B cell (primary cell): ENCODE measurements at places on chromosomes 1 and 21.

GRCh38 chr1:211589782-211590721, 11.1 kb upstream of the SLC30A1 start:
- DNase-seq: peak; percentile 21

GRCh38 chr1:177703888-177704446, 265.9 kb downstream of the SEC16B start:
- DNase-seq: no peak

DNA sequence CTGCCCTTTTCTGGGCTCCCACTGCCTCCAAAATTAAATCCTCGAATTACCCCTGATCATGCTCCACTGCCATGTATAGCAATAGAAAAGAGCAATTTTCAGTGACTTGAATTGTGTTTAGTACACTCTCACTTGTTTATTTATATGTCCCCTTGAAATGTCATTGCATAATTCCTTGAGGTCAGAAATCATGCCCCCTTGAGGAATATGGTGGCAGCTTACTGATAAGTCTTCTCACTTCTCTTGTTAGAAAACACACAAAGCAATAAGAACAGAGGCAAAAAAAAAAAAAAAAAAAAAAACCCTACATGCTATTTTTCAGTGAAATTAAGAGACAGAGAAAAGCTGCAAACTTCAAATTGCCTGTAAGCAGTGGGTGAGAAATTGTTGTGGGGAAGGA, 37.5 kb downstream of the GPR88 start:
- no peak for DNase-seq

DNA sequence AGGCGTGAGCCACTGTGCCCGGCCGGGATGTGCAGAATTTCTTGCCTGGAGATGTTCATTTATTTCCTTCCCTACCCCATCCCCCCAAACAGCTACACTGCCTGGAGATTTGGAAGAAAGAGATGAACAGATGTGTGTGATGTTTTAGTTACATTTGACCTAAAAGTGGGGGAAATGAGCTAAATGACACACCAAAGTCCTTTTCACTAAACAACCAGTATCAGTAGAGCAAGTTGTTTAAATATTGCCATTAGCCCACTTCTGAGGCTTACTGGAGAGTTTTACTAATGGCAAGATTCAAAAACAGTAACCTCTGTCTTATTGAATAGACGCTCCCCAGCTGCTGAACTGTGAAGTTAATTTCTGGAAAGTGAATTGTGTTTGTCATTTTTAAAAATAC, 100.1 kb downstream of the RUNX1 start:
- no peak for DNase-seq

DNA sequence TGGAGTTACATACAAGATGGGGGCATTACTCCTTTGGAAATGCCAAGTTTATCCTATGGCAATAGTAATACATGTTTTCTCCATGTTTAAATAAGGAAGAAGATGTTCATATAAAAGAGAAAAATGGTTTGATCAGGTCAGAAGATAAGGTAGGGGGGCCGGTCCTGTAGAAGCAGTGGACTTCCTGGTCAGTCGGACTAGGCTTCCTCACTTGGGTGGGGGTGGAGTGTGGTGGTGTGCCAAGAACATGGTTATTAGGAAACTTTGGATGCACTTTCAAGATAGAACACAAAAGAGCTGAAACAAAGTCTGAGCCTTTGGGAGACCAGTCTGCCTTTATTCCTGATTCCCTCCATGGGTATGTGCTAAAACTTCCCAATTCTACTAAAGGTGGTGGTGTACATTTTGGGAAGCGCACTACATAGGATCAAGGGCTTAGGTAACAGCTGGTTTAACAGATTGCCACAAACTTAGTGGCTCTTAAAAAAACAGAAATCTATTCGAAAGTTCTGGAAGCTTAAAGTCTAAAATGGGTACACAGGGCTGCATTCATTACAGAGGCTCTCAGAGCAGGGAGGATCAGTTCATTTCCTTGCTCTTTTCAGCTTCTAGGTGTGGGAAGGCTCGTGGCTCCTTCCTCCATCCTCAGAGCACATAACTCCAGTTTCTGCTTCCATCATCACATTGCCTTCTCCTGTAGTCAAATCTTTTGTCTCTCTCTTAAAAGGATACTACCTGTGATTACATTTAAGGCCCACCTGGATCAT, 64.6 kb downstream of the KDM1A start:
- DNase-seq: no peak

- no peak for DNase-seq
Measured at GRCh38 chr1:81613803-81614202, 186.9 kb upstream of the ADGRL2 start.

- peak; percentile 4 for DNase-seq
Measured at GRCh38 chr1:118960567-118961136, 27.5 kb downstream of the TBX15 start.

- DNase-seq: peak; percentile 42
Measured at GRCh38 chr1:167057241-167057688, 32.9 kb downstream of the GPA33 start.

DNA sequence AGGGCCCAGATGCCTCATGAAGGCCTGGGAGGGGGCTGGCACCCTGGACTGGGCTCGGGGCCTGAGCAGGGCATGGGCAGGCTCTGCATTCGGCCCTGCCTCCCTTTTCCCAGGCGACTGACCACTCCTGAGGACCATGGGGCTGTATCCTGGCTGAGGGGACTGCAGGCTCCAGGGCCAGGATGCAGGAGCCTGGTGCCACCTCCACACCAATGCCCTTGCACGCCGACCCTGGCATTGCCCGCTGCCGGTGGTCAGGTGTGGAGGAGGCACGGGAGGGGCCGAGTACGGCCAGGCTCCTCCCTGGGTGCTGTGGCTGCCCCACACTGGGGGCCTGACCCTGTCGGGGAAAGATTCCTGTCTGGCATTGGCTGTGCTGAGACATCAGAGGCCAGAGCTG, 128.9 kb downstream of the SIK1 start:
- no peak for DNase-seq

DNA sequence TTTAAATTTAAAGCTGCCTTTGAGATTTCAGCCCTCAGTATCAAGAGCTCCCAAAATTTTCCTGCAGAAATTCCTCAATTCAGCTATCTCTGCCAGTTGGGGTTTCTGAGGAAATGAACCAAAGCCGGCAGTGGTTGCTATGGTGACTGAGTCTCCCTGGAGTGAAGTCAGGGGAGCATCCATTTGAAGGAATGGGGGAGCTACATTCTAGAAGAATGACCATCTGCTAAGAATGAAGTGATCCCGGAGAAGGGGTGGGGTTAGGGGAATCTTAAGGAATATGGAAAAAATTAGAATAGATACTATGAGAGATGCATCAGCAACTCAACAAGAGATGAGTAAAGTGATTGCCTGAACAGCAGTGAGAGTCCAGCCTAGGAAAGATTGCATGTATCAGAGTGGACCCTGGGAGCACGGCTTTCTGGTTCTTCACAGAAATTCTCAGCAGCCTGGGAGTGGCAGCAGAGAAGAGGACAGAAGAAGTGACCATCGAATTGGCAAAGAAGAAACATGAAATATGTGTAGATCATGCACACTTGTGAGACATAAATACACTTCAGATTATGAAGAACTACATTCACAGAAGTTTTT, 94.7 kb downstream of the CHD1L start:
- no peak for DNase-seq

DNA sequence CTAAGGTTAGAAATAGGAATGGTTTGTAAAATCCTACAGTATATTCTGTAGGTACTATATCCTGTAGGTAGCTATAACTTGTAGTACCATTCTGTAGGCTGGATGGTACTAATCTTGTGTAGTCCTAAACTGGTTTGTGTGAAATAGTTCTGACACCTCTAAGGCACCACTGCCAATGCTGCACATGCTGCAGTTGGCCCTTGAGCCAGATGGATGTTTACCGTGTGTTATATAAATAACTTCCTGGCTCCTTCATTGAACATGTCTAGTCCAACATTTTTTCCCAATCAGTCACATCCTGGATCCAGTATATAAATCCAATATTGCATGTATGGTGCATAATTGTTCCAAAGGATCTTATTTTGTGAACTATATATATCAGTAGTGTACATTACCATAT, 89.5 kb upstream of the GNG4 start:
- no peak for DNase-seq

DNA sequence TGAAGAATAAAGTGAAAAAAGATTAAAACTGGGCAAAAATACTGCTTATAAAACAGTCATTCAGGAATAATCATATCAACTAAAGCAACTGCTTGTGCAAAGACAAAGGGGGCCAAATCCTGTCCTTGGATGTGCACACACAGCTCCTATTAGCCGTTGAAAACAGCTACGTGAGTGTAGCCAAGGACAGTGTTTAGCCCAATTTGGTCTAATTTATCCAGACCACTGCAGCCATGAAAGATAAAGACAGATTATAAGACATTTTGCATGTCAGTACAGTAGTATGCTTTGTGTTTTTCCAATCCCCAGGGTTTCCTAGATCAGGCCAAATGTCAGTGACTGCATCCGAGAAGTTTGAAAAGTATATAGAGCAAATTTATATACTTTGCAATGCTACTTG, 146.3 kb upstream of the PKN2 start:
- no peak for DNase-seq

DNA sequence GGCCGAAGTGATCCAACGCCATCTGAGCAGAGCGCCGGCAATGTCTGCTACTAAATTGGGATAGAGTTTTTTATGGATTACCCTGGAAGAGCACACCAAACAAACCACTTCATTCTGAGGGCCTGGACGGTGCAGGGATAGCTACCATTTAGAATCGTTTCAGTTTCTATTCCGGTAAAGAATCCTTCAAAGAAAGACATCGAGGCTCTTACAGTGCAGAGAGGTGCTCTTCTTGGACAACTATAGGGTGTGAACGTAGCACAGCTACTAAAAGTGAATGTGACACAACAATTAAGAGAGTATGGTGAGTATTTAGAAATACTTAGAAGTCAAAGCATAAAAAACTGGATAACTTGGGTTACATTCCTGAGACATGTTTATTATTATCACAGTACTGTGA, 16.1 kb downstream of the HIVEP3 start:
- DNase-seq: no peak

- no peak for DNase-seq
Measured at GRCh38 chr1:186139701-186140100, 235.4 kb downstream of the TPR start.
